ENCODE measurements at places on chromosomes 2 and 18.

- no peak for DNase-seq
Measured at GRCh38 chr2:54206596-54206995, 49.4 kb downstream of the TSPYL6 start.

- no peak for DNase-seq
Measured at GRCh38 chr2:211494085-211494484, 937.7 kb downstream of the CPS1 start.

DNA sequence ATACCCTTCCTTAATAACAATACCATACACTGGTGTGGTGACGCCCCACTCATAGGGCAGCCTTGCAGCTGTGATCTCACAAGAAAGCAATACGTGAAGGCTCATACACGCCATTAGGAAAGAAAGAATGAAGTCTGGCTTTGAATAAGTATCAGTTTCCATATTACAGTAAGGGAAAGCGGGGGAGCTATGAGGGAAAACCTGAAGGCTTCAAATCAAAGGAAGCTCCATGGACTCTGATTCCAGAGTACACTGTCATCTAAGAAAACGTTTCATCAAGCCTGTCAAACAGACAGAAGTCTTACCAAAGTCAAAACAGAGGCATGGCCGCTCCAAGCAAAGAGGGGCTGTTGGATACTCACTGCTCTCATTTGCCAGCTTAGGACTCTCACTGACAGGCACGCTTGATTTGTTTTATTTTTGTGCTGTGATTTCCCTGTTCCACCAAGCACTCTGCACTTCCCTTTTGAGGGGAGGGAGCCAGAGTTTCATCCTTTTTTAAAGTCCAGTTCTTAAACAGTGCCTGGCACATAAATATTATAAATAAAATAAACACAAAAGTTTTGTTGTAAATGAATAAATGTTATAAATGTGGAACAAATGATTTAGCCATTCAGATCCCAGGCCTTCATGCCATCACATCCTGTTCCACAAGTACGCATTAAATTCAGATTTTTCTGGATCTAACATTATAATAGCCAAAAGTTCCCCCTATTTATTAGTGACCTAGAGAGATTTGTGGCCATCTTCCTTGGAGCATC lies 221.2 kb downstream of the PIEZO2 start:
- DNase-seq = no peak

GRCh38 chr18:48569139-48569914 lies 30.5 kb downstream of the CTIF start:
- no peak for DNase-seq

- no peak for DNase-seq
Measured at GRCh38 chr2:105584435-105585010, 160.2 kb upstream of the NCK2 start.
